ENCODE measurements at places on chromosomes 5 and 9.

DNA sequence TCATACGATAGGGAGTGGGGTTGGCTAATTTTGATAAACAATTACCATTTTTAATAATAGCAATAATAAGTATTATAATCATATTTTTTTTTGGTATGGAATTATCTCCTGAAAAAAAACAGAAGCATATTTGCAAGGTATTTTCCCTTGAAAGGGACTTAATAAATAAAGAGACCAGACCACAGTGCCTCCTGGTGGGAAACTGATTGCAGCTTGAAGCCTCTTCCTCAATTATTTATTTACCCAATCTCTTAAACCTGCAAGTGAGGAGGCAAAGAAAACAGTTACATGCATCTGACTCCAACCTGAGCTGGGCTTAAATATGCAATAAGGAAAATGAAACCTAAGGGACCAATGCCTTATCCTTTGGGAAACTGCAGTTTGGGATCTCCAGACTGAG, 388.1 kb upstream of the ACO1 start:
- no peak for DNase-seq

DNA sequence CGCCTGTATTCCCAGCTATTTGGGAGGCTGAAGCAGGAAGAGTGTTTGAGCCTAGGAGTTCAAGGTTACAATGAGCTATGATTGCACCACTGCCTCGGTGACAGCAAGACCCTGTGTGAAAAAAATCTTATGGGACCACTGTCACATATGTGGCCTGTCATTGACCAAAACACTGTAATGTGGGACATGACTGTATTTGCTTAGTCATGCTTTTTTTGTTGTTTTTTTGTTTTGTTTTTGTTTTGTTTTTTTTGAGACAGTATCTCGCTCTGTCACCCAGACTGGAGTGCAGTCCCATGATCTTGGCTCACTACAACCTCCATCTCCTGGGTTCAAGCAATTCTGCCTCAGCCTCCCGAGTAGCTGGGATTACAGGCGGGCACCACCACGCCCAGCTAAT, 13.5 kb downstream of the POLR1E start:
- no peak for DNase-seq

DNA sequence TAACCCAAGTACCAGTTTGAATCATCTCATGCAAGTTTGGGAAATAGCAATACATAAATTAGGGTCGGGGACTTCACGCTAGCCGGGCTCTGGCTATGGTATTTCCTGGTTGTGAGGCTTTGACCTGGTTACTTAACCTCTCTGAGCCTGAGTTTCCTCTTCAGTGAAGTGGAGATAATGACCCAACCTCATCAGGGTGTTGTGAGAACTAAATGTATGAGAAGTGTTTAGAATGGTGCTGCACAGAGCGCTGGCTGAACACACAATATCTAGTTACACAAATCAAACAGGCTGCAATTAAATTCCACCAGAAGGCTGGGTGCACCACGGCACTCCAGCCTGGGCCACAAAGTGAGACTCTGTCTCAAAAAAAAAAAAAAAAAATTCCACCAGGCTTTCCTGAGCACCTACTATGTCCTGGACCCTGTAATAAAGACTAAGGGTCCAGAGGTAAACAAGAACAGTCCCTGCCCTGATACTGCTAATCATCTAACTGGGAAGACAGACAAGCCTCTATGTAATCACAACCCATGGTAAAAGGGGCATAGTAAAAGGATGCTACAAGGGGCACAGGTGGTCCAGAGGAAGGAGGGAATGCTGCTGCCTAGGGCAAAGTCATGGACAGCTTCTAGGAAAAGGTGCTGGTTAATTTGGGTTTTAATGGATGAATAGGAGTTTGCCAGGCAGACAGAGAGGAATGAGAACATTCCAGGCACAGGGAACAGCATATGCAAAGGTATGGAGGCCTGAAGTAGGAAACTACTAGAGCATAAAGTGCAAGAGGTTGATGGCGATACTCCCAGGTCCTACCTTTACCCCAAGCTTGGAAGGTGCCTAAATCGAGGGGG, 27.7 kb downstream of the DUSP1 start:
- DNase-seq = no peak

DNA sequence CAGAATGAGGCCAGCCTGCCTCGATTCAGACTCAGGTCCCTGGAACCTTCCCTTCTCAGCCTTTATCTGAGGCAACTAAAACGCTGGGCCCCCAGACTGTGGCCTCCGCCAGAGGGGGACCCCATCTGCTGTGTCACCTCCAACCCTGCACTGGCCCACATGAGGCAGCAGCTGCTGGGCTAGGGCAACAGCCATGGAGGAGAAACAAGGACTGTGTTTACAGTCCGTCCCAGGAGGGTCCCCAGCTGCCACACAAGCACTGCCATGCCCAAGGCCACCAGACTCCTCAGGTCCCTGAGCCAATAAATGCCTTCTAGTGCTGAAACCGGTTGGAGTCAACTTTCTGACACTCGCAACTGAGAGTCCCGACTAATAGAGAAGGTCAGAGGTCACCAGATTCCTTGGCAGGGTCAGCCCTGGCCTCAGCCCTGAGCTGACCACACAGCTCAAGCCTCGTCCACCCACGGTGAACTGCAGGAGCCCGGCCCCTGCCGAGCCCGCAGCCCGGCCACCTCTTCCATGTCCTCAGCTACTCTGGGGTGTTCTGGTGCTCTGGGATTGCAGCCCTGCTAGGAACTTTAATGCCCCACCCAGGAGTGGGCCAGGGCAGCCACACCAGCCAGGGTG, 77.0 kb downstream of the ZNF354C start:
- no peak for DNase-seq

DNA sequence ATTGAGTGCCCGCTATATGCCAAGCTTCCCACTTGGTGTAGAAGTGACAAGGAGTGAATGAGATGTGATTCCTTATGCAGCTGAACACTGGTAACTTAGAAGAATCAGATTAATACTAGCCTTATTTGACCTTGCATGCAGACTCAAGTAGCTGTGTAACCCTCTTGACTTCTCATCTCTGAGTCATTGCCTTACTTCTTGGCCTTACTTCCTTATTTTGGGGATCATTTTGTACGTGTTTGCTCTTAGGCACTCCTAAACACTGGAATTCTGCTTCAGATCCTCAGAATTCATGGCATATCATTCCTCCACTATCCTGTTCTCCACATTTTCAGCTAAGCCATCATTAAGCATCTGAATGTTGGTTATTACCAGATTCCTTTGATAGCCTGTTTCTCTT, 948.9 kb upstream of the ARRDC3 start:
- no peak for DNase-seq

DNA sequence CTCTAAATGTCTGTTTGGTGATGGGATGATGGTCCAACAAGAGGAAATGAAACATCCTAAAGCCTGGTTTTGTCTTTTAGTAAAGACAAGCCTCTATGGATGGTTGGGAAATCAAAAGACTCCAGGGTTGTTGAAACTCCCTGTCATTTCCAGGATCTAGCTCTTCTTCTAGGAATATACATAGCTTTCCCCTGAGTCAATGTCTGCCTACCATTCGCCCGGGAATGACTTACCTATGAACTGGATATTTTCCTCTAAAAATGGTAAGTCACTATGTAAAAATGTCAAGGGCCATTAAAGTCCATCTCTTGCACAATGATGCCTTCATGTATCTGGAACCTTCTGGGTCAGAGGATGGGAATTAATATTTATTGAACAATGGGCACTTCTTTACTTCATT, 11.1 kb upstream of the KIF12 start:
- DNase-seq = no peak

DNA sequence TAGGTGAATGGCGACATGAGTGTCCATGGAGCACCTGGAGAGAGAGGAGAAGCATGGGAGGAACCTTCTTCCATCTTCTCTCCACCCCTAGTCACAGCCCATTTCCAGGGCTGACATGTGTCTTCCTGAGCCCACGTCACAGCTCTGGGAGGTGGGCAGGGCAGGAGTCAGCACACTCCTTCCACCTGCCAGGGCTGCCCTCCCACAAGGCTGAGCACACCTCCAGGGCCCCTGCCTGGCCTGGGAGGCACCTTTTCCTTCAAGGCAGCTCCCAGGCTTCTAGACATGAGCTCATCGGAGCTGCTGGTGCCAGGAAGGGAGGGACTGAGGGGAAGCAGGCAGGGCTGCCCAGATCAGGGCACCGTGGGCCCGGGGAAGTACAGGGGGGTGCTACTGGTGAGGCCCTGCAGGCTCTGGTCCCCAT, 13.6 kb upstream of the SYNPO start:
- no peak for DNase-seq

- peak; percentile 75 for DNase-seq
Observed at GRCh38 chr5:157148734-157149615, 6.3 kb upstream of the MED7 start.

DNA sequence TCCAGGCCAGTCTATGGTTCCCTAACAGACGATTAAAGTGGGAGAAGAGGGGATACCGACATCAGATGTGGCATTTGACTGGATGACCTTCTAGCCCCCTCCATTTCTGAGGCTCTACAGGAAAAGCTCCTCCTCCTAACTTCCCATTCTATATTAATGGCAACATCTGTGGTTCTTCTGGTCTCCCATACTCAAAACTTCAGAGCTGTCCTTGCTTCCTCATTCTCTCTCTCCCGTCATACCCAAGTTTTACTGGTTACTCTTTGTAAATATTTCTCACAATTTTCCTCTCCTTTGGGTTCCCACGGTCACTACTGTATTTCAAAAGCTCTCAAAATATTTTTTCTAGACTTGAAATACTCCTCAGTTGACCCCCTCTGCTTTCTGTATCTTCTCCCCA, 36.0 kb upstream of the IL7R start:
- DNase-seq = no peak

GRCh38 chr9:137138722-137139467, at the start of gene GRIN1:
Gene GRIN1, plus strand, starts transcription at chr9:137139154. Its CDS starts 333 bp downstream, at chr9:137139487.
- DNase-seq = no peak

- DNase-seq = no peak
Observed at GRCh38 chr9:92734931-92735635, 29.6 kb downstream of the BICD2 start.

GRCh38 chr5:103428411-103428871, 134.1 kb downstream of the NUDT12 start:
- DNase-seq = no peak

DNA sequence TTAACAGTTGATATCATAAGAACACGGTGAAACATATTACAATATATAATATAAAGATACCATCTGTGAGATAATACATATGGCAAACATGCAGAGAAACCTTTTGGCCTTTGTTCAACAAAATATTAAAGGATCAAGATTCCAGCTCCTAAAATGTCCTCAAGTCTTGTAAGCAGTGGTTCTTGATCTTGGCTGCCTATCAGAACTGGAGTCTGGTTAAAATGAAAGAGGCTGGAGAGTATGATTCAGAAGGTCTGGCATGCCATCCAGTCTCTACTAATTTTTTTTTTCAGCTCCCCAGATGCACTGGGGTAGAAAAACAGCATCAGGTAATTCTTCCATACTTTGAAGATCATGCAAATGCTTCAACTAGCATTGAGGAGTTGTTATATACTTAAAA, 83.2 kb downstream of the TNC start:
- DNase-seq = no peak

DNA sequence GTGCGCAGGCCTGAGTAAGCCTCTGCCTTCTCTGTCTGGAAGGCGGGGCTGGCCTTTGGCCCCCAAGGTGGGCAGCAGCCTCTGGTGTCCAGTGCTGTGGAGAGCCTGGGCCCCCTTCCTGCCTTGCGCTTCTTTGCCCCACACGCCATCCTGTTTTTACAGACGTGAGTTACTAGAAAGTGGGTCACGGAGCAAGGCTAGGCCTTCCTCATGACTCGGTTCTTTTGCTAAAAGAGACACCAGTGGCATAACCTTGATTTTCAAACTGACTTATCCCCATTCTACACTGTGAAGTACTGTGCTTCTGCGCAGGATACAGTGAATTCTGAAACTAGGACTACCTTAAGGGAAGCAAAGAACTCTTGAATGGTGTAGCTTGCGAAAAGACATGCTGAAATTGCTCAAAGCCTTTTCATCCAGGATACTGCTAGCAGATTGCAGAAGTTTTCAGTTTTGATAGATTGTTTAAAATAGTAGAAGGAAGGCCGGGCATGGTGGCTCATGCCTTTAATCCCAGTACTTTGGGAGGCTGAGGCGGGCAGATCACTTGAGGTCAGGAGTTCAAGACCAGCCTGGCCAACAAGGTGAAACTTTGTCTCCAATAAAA, 7.2 kb downstream of the ROPN1L start:
- DNase-seq = no peak

GRCh38 chr5:135400866-135401265, 1.8 kb upstream of the MACROH2A1 start:
- DNase-seq = no peak

DNA sequence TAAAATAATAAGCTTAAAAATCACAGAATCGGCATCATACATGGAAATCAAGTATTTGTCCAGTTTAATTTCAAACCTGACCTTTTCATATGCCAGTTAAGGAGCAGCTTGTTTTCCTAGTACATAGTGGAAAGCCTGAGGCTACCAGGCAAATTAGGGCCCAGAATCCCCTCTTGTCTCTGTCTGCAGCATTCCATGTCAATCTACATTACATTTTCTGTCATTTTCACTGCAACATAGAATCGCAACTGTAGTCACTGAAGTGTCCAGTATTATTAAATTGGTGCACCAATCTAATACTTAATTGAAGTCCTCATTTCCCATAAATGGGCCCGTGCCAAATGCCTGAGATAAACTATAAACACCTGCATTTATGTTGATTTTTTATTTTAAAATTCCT, 1352.2 kb upstream of the ACO1 start:
- DNase-seq = no peak

GRCh38 chr5:77893225-77893860, 117.2 kb upstream of the TBCA start:
- no peak for DNase-seq

DNA sequence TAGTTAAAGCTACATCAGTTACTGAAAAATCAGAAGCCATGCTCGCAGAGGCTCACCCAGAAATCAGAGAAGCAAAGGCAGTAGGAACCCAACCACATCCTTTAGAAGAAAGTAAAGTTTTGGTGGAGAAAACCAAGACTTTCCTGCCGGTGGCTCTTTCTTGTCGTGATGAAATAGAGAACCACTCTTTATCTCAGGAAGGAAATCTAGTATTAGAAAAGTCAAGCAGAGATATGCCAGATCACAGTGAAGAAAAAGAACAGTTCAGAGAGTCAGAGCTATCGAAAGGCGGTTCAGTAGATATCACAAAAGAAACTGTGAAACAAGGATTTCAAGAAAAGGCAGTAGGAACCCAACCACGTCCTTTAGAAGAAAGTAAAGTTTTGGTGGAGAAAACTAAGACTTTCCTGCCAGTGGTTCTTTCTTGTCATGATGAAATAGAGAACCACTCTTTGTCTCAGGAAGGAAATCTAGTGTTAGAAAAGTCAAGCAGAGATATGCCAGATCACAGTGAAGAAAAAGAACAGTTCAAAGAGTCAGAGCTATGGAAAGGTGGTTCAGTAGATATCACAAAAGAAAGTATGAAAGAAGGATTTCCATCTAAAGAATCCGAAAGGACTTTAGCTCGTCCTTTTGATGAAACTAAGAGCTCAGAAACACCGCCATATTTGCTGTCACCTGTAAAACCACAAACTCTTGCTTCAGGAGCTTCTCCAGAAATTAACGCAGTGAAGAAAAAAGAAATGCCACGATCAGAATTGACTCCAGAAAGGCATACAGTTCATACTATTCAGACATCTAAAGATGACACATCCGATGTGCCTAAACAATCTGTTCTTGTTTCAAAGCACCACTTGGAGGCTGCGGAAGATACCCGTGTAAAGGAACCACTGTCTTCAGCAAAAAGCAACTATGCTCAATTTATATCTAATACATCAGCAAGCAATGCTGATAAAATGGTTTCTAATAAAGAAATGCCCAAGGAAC, 47.2 kb downstream of the CMYA5 start:
- no peak for DNase-seq

All from stimulated activated CD8-positive, alpha-beta memory T cell treated with anti-CD3 and anti-CD28 coated beads, Interleukin-15, amount 100 ng/mL, for 1 hour (primary cell).